Naive B cell (primary cell): ENCODE measurements at places on chromosomes 2 and 18.
A peak's percentile ranks its signal among the peaks of the same experiment; 100 is the strongest.

DNA sequence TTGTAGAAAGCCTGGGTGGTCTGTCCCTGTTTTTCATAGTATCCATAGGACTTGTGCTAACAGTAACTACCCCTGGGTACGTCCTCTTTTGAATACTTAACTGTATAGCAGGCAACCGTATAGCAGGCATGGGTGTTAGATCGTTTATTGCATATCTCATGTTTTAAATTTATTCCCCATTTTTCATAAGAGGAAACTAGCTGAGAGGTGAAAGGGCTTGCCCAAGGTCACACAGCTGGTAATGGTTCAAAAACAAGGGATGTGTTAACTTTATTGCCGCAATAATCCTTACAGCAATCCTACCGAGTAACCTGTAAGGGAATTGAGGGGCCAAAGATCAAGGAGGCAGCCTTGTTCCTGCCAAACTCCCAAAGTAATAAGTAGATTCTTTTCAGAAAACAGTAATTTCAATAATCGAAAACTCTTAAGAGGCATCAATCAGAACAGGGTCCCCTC lies 990 bp upstream of the MGAT4A start:
- H3K4me1 ChIP-seq, result peaks cover 47% of the 10 kb centered on the region
- H3K36me3 ChIP-seq, result no peaks in the 10 kb centered on the region
- peak overlapping the region; percentile 87 for H3K27ac ChIP-seq
- H3K4me3 ChIP-seq, result peak overlapping the region; percentile 81
- H3K27me3 ChIP-seq, result no peaks in the 10 kb centered on the region
- no peak for DNase-seq

DNA sequence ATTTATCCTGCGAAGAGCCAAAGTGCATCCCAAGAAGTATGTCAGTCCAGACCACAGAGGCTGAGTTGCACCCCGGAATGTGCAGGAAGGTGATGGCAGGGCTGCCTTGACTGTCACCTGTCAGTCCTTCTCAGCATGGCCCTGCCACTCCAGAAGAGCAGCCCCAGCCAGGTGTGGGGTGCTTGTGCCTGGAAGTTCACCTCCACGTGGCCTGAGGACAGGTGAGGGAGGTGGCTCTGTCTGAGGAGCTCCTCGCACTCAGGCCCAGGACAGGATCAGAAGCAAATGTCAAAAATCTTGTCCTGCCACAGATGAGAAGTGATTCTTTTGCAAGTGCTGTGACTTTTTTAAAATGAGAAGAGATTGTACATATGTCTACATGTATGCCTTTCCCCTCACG lies 31.4 kb upstream of the B3GNT7 start:
- no peak for DNase-seq
- no peak overlapping the region for H3K4me3 ChIP-seq

- DNase-seq, result peak; percentile 62
- H3K27ac ChIP-seq, result peak overlapping the region; percentile 97
- no peaks in the 10 kb centered on the region for H3K27me3 ChIP-seq
- H3K36me3 ChIP-seq, result no peaks in the 10 kb centered on the region
These were observed 100.7 kb downstream of the ANKRD44 start for GRCh38 chr2:197209742-197210408.

DNA sequence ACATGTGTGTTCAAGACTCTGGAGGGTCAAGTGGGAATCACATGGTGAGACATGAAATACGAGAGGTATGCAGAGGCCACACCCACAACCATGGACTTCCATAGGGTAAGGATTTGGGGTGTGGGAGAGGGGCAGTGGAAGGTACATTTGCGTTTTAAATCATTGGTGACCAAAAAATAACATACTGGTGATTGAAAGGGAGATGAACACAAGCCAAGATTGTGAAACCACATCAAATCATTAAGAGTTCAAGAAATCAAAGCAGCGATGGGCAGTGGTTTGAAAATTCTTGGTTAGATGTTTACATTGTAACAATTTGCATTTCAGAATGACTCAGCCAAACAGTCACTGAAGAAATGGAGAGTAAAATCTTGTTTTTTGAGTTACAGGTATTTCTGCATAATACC lies 1.9 kb upstream of the CABYR start:
- no peak overlapping the region for H3K27ac ChIP-seq
- no peaks in the 10 kb centered on the region for H3K36me3 ChIP-seq
- H3K4me1 ChIP-seq, result peaks cover 21% of the 10 kb centered on the region

- no peaks in the 10 kb centered on the region for H3K27me3 ChIP-seq
- H3K4me1 ChIP-seq, result no peaks in the 10 kb centered on the region
- H3K4me3 ChIP-seq, result no peak overlapping the region
- no peaks in the 10 kb centered on the region for H3K36me3 ChIP-seq
These were observed 50.3 kb upstream of the UGP2 start for GRCh38 chr2:63791387-63791786.
